ENCODE measurements at places on chromosomes 13 and 19.

DNA sequence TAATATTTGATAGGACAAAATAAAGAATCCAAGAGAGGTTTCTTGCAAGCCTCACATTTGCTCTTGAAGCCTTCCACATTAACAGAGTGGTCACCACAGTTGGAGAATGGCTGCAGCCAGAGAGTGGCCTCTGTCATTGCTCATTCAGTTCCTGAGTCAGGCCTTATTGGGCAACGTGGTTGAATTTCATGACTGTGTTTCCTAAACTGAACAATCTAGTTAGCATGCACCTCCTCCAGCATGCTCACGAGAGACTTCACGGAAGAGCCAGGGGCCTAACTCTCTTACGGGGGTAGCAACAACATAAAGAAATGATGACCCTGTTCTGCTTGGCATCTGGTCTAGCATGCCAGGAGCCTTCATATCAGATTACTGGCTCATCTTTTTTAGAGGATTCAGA, 9.6 kb upstream of the UBL3 start:
- DNase-seq: no peak

- no peak for DNase-seq
Measured at GRCh38 chr19:49136771-49137171, 17.4 kb downstream of the PPFIA3 start.

DNA sequence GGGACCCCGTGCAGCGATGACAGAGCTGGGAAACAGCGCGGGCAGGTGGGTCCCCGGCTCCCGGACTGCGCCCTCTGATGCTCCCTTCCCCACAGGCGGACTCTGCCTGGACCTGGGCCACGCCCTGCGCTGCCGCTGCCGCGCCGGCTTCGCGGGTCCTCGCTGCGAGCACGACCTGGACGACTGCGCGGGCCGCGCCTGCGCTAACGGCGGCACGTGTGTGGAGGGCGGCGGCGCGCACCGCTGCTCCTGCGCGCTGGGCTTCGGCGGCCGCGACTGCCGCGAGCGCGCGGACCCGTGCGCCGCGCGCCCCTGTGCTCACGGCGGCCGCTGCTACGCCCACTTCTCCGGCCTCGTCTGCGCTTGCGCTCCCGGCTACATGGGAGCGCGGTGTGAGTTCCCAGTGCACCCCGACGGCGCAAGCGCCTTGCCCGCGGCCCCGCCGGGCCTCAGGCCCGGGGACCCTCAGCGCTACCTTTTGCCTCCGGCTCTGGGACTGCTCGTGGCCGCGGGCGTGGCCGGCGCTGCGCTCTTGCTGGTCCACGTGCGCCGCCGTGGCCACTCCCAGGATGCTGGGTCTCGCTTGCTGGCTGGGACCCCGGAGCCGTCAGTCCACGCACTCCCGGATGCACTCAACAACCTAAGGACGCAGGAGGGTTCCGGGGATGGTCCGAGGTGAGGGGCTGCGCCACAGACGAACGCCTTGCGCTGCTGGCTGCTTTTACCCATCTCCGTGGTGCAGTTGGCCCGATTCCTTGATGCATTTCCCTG, 7.8 kb upstream of the SELENOV start:
- peak; percentile 74 for DNase-seq

GRCh38 chr19:49684251-49684982, 5.0 kb upstream of the ADM5 start:
- peak; percentile 15 for DNase-seq
